ENCODE measurements at places on chromosomes 12 and 14.

GRCh38 chr12:19129486-19130223 is at the start of gene PLEKHA5:
TSS of gene PLEKHA5 (plus strand) at chr12:19129733. CDS start at chr12:19129800, 67 bp downstream.
- peak; percentile 51 for DNase-seq

DNA sequence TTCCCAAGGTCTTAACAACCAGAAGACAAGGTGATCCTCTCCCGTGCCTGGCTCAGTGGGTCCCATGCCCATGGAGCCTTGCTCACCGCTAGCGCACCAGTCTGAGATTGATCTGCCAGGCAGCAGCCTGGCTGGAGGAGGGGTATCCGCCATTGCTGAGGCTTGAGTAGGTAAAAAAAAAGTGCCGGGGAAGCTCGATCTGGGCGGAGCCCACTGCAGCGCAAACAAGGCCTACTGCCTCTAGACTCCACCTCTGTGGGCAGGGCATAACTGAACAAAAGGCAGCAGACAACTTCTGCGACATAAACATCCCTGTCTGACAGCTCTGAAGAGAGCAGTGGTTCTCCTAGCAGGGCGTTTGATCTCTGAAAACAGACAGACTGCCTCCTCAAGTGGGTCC is 104.0 kb downstream of the C14orf39 start:
- no peak for DNase-seq

- no peak for DNase-seq
These were observed 624.9 kb upstream of the TBX3 start for GRCh38 chr12:115308918-115309317.

DNA sequence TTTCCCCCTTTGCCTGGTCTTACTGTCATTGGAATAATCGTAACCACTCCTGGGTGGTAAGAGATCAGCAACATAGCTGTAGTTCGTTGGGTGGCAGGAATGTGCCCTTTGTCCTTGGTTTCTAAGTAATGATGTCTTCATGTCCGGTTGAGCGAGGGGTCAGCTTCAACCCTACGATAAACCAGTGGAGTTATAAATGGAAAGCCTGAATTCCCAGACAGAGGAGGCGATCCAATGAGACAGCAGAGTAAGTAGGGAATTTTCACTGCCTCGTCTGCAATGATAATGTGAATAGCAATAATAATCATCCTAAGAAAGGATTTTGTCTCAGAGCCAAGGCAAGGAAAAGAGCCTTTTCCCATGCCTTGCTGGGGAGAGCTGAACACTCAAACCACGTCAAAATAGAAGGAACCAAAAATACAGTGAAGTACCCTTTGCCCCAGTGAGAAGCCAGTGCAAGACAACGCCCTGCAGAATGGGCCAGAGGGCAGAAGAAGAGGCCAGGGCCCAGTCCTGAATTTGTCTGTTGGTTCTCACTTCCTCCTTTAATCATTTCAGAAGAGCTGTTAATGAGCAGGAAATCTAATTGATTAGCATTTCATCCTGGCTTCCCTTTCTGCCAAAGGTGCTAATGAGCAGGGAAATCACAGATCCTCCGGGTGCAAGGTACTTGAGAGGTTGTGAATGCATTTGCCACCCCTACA is 330.7 kb downstream of the CACNA1C start:
- DNase-seq = peak; percentile 54

GRCh38 chr12:114404083-114404925 is 1.6 kb downstream of the TBX5 start:
- no peak for DNase-seq

GRCh38 chr12:3187846-3188770 is 110.9 kb downstream of the TSPAN9 start:
- DNase-seq = no peak

DNA sequence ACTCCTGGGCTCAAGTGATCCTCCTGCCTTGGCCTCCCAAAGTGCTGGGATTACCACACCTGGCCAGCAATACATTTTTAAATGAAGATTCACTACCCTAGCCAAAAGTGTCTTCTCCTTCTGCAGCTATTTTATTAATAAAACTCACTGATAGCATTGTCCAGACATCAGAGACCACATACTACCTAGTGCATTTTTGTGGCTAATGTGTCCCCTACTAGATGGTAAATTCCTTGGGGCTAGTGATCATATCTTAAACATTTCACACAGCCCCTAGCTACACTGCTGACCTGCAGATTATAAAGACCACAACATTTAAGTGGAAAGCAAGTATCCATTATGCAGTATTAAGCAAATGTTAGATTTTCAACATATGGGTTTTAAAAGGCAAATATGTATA is 17.0 kb downstream of the DTD2 start:
- DNase-seq = no peak

- no peak for DNase-seq
These were observed 119.7 kb downstream of the SLC25A47 start for GRCh38 chr14:100442498-100443490.

DNA sequence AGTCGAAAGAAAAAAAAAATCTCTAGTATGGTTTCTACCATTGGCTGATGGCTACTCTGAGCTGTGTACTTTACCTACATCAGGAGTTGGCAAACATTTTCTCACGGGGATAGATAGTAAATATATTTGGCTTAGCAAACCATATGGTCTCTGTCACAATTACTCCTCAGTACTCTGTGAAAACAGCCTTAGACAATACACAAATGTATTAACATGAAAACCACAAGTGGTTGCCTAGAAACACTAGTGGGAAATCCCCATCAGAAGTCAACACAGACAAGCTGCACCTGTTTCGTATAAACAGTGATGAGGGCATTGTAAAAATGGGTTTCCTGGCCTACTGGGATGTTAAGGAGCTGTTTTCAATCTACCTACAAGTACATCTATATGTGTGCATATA is 84.6 kb upstream of the NAV3 start:
- DNase-seq = no peak

GRCh38 chr14:99176156-99176945 is 95.6 kb downstream of the BCL11B start:
- DNase-seq = no peak

DNA sequence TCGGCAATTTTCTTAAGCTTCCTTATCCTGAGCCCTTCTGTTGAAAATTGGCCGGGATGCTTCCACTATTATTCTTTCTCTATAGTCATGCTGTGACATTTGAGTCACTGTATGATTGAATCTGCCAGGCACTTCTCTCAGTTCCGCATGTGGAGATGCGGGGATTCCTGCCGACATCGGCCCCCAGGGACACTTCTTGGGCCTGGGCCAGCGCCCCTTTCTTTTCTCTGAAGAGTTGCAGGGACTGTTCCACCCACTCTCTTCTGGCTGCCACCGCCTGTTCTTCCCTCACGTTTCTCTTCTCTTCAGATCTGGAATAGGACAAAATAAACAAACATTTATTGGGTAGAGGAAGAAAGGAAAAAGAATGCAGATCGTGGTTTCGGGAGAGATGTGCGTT is 310.1 kb downstream of the ETNK1 start:
- DNase-seq = no peak

GRCh38 chr14:66228267-66228970 is 257.8 kb upstream of the CCDC196 start:
- no peak for DNase-seq

DNA sequence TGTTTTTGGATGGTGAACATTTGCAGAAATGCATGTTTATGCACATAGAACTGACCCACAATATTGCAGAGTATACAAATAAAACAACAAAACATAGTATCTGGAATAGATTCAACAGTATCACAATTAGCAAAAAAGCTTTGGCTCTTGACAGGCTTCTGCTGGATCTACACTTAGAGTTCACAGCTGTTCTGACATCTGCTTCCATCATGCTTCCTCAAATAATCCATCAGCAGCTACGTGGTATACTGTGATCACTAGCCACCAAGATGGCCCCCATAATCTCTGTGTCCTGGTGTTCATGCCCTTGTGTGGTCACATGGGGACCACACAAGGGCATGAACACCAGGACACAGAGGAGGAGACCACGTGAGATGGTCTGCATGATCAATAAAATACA is 166.6 kb upstream of the CCDC198 start:
- DNase-seq = no peak

- peak; percentile 18 for DNase-seq
These were observed 43.8 kb downstream of the DDHD1 start for GRCh38 chr14:53109105-53110041.

DNA sequence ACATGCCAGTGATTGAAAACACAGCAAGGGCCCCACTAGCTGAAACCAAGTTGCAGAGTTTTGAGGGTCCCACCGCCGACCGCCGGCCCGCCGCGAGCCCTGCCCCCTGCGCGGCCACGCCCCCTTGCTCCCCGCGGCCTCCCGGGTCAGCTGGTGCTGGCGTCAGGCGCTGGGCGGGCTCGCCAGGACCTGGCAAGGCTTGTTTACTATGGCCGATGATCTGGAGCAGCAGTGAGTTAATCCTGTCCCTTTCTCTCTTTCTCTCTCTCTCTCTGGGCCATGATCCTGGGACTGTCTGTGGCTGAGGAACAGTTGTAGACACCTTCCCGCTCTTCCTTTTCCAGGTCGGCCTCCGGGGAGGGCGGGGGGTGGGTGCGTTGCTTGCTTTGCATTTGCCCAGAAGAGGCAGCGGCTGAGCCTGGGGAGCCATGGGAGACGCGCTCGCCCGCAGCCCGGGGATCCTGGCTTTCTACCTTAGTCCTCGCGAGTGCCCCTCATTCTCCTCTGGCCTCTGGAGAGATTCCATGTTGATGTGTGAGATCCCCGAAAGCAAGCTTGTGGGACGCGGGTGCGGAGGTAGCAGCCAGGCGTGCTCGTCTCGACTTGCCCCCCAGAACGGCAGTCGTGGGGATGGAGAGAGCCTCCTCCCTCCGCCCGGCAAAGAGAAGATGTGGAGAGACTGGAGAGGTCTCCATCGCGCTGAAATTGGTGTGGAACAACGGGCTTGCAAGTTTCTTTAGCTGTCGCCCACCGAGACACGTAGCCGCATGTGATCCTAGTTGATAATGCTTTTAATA is at the start of gene ABHD4:
TSS of gene ABHD4 (plus strand) at position 202 of the 797 bp plus-strand sequence. CDS start at position 209, 7 bp downstream.
- peak; percentile 70 for DNase-seq

GRCh38 chr14:23556700-23557440 is 799 bp downstream of the THTPA start:
- DNase-seq = no peak

- no peak for DNase-seq
These were observed 88.0 kb upstream of the TMEM132C start for GRCh38 chr12:128178966-128179365.

- no peak for DNase-seq
These were observed 92.6 kb upstream of the TMPO start for GRCh38 chr12:98422812-98423211.

DNA sequence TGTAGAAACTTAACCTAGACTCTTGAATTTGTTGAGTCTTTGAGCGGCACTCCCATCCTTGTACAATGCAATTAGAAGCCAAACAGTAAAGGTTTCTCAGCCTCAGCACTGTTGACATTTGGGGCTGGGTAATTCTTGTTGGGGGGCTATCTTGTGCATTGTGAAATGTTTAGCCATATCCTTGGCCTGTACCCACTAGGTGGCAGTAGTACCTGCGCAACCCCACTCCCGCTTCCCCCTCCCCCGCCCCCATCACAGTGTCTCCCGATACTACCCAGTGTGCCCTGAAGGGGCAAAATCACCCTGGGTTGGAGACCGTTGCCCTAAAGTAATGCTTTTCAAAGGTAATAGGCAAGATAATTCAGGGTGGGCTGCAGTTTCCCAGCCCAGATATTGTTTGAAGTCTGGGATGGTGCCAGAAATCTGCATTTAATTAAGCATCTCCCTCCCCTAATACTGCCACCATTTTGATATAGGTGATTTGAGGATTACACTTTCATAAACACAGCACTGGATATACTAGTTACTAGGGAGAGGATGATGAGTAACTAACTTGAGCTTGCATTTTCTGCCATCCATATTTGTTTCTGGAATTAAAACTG is 1.8 kb downstream of the COX6A1 start:
- DNase-seq = peak; percentile 31

DNA sequence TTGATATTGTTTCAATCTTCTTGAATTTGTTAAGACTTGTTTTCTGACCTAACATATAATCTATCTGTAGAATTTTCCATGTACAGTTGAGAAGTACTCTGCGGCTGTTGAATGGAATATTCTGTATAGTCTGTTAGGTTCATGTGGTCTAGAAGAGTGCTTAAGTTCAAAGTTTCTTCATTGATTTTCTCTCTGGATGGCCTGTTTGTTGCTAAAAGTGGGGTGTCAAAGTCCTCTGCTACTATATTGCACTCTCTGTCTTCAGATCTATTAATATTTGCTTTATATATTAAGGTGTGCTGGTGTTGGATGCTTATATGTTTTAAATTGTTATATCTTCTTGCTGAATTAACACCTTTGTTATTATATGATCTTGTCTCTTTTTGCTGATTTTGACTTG is 290.9 kb upstream of the STXBP6 start:
- DNase-seq = no peak

- DNase-seq = no peak
These were observed 130.1 kb upstream of the RTL1 start for GRCh38 chr14:101033446-101034165.

DNA sequence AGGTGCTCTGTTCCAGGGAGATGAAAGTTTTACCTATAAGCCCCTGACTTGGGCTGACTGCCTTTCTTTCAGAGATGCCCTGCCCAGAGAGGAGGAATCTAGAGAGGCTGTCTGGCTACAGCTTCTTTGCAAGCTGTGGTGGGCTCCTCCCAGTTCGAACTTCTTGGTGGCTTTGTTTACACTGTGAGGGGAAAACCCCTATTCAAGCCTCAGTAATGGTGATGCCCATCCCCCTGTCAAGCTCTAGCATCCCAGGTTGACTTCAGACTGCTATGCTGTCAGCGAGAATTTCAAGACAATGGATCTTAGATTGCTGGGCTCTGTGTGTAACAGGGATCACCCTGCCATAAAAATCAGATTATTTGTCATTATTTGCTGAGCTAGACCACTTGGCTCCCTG is 377.6 kb downstream of the FLRT2 start:
- DNase-seq = no peak

GRCh38 chr14:53472306-53472705 is 319.2 kb upstream of the DDHD1 start:
- no peak for DNase-seq

DNA sequence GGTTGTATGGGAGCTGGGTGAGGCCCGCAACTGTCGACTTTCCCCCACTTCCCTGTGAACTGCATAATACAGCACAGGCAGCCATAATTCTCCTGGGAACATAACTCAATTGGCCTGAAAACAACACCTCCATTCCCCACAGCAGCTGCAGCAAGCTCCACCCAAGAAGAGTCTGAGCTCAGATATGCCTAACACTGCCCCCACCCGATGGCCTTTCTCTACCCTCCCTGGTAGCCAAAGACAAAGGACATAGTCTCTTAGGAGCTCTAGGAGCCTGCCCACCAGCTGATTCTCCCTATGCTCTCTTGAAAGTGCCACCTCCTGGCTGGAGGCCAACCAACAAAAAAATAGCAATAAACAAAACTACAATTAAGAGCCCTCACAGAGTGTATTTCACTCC is 542.7 kb upstream of the LMO3 start:
- no peak for DNase-seq

Data from inflammatory macrophage (primary cell).